RPMI8226 (cell line): ENCODE measurements at places on chromosomes 2 and 18.

DNA sequence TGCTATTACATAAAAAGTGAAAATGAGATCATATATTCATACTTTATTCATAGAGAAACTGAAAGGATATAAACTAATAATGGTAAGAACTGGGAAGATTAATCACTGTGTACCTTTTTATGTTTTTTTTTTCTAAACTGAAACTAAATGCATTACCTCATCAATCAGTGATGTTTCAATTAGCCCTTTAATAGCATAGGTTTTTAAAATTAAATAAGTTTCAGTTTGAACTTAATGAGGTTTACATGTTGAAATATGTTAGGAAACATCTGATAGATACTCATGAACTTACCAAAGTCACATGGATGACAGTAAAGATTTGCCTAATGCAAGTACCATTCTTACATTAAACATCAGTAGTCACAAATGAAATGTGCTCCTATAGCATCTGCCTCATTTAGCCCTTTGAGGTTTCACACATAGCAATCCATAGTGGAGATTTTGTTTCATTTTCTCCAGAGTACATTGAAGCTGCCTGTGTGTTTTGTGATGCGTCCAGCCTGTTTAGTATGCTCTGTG lies 8.9 kb downstream of the MAPRE2 start:
- no peak for DNase-seq

DNA sequence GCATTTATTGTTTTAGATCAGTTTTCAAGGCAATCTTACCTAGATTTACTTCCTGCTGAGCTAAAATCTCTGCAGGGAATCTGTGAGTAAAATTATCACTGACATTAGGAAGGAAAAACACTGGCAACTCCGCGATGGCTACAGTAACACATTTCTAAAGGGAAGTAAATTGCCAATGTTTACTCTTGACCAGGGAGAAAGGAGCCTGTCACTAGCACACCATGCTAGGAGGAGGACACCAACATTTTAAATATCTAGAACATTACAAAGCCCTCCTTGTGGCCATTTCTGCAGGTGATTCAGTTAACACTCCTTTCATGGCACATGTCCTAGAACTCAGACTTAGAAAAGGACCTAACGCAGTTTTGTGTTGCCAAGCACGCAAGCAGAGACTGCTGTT lies 58.4 kb downstream of the TCF4 start:
- no peak for DNase-seq

DNA sequence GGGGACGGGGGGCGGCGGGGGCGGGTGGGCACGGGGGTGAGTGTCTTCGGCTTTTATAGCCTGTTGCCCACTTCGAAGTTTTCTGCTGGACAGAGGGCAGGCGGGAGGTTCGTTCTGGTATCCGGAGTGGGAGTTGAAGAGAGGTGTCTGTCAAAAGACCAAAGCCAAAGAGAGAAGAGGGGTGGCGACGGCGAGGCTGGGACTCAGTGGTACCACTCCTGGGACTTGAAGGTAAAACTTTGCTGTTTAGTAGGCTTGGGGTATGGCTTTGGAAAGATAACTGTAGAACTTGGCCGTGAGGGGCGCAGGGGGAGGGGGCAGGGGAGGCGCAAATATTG lies 215.8 kb upstream of the DTNA start:
- no peak for DNase-seq

GRCh38 chr2:20350041-20350712 lies 467 bp downstream of the PUM2 start:
- peak; percentile 72 for DNase-seq

GRCh38 chr2:10538224-10538894 lies 90.2 kb upstream of the ODC1 start:
- no peak for DNase-seq

DNA sequence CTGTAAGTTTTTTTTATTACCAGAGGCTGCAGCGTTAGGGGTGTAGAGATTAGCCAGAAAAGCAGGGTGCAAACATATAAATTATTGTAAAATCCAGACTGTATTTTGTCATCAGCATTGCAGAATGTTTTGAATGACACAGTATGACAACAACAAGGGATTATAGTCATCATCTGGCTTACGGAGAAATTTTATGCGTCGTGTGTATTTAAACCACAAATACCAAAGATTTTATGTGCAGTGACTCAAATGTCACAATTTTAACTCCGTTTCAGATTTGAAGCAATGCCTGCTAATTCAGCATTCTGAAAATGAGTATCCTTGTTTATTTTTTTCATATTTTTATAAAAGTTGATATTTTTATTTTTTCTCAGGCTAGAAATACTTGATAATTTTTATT lies 19.4 kb upstream of the TMX3 start:
- DNase-seq: no peak

DNA sequence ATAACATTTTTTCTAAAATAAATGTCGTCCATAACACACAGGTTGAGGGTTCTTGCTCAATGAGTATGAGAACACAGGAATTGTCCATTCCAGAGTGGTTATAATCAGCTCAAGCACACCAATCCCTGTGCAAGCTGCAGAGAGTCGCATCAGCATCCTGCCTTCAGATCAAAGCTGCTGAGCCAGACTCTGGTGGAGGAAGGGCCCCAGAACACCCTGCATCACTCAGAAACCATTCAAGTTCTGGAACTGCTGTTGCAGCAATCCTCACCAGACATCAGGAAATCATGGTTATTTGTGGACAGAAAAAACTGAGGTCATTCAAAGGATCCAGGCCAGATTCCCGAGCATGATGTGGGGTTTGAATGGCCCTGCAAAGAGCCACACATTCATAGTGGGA lies 44.5 kb downstream of the DNER start:
- DNase-seq: no peak

DNA sequence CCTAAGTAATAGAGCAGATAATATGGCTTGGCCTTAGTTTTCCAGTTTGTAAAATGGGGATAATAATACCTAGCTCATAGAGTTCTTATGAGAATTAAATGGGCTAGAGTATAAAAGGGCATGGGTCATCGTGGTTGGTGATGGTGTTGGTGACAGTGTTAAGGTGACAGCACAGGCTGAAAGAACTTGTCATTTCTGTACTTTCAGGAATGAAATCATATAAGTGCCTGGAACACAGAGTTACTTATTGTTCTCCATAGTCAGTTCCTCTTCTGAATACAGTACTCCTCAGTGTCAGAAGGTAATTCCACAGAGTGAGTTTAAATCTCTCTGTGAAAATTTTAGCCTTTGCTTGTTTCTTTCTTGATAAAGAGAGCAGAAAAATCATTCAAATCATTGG lies 42.4 kb downstream of the KIF5C start:
- no peak for DNase-seq

DNA sequence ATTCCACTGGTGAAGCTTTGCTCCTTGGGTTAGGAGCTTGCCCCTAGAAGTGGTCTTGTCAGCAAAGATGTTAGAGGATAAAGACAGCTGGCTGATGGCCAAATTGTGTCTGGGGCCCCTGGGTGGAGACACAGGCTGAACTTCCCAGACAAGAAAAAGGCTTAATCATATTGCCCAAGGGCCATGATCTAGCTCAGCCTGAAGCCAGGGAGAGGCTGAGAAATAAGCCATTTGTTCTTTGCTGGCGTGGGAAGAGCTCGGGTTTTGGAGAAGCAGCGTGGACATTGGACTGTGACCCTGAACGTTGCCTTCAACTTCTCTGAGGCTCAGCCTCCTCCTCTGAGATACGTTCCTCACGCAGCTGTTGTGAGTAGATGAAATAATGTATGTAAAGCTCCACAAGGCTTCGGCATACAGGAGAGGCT lies 153.0 kb downstream of the ZFP36L2 start:
- peak; percentile 27 for DNase-seq

- DNase-seq: no peak
Measured at GRCh38 chr18:11789716-11790510, 61.3 kb upstream of the CHMP1B start.

DNA sequence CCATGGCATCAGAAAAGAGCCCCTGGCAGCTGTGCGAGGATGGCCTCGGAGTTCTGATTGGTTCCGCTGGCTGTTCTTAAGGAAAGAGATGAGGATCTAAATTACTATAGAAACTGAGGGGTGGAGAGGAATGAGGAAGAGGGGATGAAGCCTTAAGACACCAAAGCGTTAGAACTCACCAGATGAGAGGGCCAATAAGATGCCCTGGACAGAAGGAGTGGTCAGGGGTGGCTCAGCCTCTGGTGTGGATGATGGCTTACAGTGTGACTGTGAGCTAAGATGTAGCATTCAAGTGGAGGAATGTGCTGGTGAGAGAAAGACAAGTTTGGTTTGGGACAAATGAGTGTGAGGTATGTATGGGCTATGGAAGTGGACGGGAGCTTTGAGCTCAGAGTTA lies 97.8 kb downstream of the ZFP36L2 start:
- no peak for DNase-seq

DNA sequence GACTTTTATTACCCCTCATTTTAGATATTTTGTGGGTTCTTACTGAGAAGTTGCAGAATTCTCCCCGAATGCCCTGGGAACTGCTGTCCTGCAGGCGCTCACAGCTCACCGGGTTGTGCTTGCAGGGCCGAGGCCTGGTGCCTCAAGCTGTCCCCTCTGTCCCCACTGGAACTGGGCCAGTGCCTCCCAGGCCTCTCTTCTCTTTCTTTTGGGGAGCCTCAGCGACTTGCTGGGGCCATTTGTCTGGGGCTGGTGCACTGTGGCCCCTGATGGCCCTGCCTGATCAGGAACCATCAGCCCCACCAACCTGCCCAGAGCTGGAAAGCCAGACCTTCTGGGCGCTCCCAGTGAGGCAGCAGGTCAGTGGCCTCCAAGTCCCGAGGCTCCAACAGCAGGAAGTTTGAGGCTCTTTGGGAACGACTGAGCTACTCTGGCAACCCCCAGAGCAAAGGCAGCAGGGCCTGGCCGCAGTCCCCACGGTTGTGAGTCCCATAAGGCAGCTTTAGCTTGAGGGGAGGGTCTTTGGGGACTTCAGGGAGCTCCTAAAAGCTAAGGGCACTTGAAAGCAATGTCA lies 14.7 kb upstream of the NEU4 start:
- DNase-seq: peak; percentile 0

- no peak for DNase-seq
Measured at GRCh38 chr2:65999796-66000195, 435.1 kb upstream of the MEIS1 start.

DNA sequence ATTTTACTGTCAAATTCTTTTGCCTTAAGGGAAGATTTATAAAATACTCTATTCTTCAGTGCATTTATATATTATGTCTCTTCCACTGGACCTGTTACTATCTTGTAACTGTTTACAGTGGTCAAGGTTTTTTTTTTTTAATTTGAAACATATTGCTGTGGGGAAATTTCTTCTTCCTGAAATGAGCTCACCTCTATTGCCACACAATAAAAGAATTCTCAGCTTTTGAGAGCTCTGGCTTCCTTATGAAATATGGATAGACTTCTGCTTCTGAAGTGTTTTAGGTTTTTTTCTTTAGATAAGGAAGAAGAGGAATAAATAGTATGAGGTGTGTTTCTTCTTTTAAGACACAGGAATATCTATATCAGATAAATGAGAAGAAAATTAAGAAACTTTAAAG lies 7.7 kb downstream of the VRK2 start:
- DNase-seq: no peak

DNA sequence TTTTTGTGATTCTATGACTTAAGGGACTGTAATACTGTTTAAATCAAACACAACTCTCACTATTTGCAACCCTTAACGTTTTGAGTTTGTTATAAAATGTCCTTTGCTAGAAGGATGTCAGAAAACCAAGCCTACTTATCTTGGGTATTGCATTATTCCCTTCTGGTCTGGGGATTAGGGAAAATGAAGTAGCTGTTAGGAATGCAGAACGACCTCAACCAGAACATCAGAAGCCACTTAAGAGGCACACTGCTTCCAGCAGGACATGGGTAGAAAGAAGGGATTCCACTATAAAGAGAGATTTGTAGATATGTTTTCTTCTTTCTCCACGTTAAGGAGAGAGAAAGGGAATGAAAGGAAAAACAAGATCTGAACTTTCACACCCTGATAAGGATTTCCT lies 101.2 kb downstream of the SETBP1 start:
- DNase-seq: no peak

- DNase-seq: peak; percentile 59
Measured at GRCh38 chr18:77124452-77124922, 8.1 kb downstream of the MBP start.

DNA sequence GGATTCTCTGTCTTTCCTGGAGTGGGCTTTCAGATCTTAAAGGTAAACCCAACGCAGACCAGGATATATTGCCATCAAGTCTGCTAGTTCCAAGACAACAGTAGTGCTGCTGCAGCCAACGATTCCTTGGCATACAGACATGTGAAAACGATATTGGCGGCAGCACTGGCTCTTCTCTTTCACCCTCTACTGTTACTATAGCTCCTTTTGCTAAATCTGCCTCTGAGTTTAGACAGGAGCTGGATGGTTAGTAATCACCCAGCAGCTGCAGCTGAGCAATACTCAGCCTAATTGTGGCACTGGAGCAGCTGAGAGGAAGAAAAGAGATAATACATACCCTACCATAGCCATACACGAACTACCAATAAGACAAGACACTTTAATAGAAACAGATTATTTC lies 4.0 kb downstream of the YES1 start:
- DNase-seq: no peak

- no peak for DNase-seq
Measured at GRCh38 chr2:98711506-98711905, 19.4 kb downstream of the MGAT4A start.

DNA sequence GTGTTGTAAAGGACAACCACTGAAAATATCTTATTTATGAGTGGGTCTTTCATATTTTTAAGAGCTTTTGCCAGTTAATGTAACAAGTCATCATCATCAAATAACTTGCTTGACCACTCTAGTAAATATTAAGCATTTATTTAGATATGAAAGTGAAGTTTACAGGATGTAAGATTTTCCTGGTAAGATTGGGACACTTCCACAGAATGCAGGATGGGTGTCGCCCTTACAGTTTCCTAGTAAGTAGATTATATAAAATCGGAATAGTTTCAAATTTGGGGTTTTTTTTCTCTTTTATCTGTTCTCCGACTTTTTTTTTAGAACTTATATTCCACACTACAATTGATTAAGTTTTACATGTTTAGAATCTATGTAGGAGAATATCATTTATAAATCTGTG lies 14.8 kb upstream of the SLC40A1 start:
- DNase-seq: no peak

- no peak for DNase-seq
Measured at GRCh38 chr2:158701101-158701500, 94.0 kb upstream of the DAPL1 start.

- DNase-seq: no peak
Measured at GRCh38 chr2:62297624-62298010, 101.7 kb downstream of the B3GNT2 start.

- DNase-seq: no peak
Measured at GRCh38 chr2:34288016-34288415, 688.9 kb upstream of the FAM98A start.

- DNase-seq: no peak
Measured at GRCh38 chr2:61785583-61785982, 68.3 kb downstream of the FAM161A start.

DNA sequence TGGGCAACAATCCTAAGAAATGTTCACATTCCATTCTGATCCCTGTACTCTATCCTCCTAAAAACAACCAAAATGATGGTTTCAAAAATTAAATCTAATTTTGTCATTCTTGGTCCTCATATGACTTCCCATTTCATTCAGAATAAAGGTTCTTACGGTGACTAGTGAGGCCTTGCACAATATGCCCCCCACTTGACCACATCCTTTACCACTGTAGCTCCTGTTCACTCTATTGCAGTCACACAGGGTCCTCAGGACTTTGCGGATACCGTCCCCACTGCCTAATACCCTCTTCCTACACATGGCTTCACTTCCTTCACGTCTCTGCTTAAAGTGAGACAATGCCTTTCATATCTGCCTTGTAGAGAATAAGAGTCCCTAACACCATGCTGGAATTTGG lies 1058.7 kb upstream of the KLHL29 start:
- DNase-seq: no peak
